Myocyte (in vitro differentiated cells): ENCODE measurements at places on chromosomes 7 and 10.
A peak's percentile ranks its signal among the peaks of the same experiment; 100 is the strongest.

DNA sequence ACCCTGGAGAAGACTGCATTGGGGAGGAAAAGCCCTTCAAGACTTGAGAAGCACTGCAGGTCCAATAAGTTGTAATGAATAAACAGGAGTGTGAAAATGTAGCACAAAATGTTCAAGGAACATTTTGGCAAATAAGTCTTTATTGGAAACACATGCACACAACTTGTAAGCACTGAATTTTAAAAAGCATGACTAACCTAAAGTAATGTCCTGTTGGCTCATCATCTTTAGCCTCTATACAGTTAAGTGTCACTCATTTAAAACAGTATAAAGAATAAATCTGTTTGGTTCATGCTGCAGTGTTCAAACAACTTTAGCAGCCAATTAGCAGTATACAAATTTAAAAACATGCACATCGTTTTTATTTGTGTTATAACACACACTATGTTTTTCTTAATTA is 108.6 kb downstream of the CDK6 start:
- no peak for DNase-seq

- DNase-seq, result peak; percentile 40
Measured at GRCh38 chr7:50450590-50451032, 461 bp upstream of the FIGNL1 start.

DNA sequence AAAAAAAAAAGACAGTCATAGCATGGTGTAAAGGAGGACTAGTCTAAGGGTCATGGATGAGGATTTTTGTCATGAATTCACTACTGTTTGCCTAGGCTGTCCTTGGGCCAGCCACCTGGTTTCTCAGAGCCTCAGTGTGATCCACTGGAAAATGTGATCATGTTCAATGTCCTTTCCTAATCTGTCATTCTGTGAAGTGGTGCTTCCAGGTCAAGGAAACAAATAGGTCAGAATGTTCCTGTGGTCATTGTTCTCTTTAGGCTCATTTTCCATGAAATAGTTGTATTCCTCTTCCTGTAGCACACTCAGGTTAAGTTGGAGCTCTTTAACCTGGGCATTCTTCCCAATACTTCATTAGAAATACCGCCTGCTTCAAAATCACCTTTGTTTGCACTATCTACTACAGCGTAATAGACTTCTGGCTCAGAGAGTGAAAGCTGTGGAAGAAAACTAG is 16.5 kb downstream of the CD36 start:
- DNase-seq, result no peak

- DNase-seq, result no peak
Measured at GRCh38 chr10:78465431-78465830, 431.8 kb downstream of the RPS24 start.

GRCh38 chr7:107041097-107041496 is 3.4 kb upstream of the PRKAR2B start:
- no peak for DNase-seq

- DNase-seq, result no peak
Measured at GRCh38 chr10:33249659-33250345, 84.7 kb downstream of the NRP1 start.

DNA sequence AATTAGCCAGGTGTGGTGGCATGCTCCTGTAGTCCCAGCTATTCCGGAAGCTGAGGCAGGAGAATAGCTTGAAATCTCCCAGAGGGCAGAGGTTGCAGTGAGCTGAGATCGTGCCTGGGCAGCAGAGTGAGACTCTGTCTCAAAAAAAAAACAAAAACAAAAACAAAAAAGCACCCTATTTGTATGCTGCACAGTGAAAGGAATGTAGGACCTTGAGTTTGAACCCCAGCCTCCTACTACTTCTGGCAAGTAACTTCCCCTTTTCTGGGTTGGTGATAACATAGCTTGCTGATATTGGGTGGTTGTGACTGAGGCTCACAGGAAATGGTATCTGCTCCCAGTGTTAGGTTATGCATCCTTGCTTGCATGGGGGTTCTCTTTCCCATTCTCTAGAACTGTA is 205.3 kb downstream of the BUB3 start:
- no peak for DNase-seq

DNA sequence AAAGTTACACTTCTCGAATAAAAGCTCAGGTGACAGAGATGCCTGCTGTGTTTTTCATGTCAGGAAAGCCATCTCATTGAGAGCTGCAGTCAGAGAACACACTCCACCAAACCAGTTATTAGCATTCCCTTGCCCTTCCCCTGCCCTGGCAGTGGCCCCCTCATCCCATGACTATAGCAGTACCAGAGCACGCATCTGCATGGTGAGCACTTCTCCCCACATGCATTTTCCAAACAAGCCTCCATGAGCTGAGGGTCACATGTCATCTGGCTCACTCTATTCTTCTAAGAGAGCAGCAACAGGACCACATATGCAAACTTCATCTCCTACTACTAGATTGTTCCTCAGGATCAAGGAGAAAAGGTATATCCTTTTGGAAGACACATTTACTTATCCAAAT is 42.4 kb upstream of the FGL2 start:
- no peak for DNase-seq

DNA sequence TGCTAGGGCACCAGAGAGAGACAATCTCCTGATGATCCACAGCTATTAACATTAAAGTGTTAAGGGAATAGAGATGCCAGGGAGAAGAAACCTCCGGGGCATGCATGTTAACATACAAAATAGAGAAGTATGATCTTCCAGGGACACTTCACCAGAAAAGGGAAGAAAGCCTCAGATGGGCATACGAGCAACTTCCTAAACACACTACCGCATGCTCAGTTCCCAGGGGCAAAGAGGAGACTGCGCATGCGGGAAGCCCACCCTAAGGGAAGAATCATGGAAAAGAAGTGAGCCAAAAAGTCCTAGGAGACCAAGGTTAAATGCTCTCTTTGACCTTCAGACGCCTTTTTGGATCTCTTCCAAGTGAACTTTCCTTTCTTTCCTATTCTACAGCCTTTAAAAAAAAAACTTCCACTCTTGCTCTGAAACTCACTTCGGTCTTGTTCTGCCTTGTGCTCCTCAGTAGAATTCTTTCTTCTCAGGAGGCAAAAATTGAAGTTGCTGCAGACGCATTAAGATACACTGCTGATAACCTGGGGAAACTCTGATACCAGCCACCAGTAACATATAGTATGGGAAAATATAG is 1211.3 kb downstream of the REEP3 start:
- DNase-seq, result no peak

- DNase-seq, result peak; percentile 62
Measured at GRCh38 chr10:103854265-103854685, 1.1 kb downstream of the SH3PXD2A start.

- no peak for DNase-seq
Measured at GRCh38 chr10:13699216-13699615, 112.5 kb downstream of the PRPF18 start.

DNA sequence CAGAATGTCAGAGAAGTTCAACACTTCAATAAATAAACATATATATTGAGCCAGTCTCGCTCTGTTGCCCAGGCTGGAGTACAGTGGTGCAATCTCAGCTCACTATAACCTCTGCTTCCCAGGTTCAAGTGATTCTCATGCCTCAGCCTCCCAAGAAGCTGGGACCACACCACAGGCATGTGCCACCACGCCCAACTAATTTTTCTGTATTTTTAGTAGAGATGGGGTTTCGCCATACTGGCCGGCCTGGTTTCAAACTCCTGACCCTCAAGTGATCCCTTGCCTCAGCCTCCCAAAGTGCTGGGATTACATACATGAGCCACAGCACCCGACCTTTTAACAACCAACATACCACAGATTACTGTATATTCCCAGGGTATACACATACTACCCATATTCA is 134.2 kb downstream of the JMJD1C start:
- peak; percentile 29 for DNase-seq

DNA sequence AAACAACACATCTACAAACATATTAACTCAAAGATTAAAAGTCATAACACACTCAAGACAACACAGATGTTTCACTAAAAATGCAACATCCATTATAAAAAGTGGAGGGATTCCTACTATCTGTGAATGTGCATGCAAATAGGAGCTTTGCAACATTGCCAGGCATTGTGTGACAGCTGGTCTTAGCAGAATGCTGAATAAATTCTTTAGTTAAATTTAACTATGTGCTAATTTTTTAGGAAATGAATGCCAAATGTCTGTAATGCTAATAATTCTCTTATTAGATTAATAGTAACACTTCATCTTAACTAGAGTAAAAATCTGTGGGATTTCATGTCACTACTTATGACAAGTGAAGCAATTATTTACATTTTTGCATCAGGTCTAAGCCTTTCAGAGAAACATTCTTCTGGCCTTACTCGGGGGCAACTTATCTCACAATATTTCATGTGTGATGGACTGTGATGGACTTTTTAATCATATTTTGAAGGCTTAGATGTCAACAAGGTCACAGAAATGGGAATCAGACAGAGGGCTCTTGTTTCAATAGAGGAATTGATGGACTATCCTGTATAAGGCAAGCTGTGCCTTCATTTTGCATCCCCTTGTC is 524.6 kb upstream of the KCND2 start:
- peak; percentile 5 for DNase-seq

GRCh38 chr7:50475340-50475739 is 25.2 kb upstream of the FIGNL1 start:
- DNase-seq, result no peak

- DNase-seq, result no peak
Measured at GRCh38 chr7:34841326-34841725, 183.3 kb downstream of the NPSR1 start.

DNA sequence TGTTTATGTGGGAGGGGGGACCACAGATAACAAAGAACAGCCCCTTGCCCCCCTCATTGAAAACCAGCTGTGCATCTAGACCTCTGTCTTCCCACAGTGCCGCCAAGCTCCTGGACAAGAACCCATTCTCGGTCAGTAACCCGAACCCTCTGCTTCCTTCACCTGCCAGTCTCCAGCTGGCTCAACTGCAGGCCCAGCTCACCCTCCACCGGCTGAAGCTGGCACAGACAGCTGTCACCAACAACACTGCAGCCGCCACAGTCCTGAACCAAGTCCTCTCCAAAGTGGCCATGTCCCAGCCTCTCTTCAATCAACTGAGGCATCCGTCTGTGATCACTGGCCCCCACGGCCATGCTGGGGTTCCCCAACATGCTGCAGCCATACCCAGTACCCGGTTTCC is 91.0 kb upstream of the PDCD4 start:
- DNase-seq, result peak; percentile 71

GRCh38 chr10:124168991-124169802 is 75.8 kb upstream of the CHST15 start:
- no peak for DNase-seq

DNA sequence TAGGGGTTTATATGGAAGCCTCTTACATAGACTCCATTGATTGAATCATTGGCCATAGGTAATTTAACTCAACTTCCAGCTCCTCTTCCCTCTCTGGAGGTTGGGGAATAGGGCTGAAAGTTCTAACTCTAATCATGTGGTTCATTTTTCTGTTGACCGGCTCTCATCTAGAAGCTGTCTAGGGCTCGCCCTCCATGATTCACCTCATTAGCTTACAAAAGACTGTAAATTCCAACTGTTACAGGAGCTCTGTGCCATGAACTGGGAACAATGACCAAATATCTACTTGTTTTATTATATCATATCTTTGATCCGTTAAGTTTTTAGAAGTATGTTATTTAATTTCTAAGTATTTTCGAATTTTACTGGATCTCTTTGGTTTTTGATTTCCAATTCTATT is 263.0 kb downstream of the TCF7L2 start:
- DNase-seq, result no peak

- DNase-seq, result no peak
Measured at GRCh38 chr7:26439521-26440232, 148.0 kb downstream of the SNX10 start.

- no peak for DNase-seq
Measured at GRCh38 chr7:101593556-101593955, 35.5 kb downstream of the MYL10 start.

DNA sequence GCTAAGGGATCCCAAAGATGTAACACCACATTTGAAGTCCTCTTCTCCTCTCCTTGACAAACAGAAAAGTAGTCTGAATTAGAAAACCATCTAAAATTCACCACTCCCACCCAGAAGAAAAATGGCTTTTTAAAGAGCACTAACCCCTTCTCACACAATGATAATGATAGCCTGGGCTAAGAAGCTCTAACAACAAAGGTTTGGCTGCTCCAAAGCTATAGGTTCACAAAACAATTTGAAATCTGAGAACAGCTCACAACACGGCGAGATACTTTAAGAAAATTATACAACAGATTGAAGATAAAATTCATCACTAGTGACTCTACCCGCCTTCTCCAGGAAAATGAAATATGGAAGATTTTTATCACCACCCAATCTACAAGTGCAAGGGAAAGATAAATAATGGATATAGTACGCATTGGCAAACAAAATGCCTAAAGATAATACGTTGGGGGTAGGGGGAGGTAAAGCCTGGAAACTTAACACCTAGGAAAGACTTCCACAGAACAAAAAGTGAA is 7.4 kb downstream of the ITGB1 start:
- DNase-seq, result no peak

DNA sequence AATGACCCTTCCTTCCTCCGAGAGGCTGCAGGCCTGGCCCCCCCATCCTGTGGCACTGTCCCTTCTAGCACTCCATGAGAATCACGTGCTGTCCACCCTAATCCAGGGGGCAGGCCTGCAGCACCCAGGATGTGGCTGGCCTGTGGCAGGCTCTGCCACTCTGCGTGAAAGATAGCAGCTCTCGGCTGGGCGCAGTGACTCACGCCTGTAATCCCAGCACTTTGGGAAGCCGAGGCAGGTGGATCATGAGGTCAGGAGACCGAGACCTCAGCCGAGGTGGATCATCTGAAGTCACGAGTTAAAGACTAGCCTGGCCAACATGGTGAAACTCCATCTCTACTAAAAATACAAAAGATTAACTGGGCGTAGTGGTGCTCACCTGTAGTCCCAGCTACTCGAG is 18.9 kb upstream of the LFNG start:
- DNase-seq, result no peak

- no peak for DNase-seq
Measured at GRCh38 chr7:159064121-159064815, 80.4 kb downstream of the VIPR2 start.

GRCh38 chr7:65749518-65749917 is 123.4 kb upstream of the VKORC1L1 start:
- no peak for DNase-seq

DNA sequence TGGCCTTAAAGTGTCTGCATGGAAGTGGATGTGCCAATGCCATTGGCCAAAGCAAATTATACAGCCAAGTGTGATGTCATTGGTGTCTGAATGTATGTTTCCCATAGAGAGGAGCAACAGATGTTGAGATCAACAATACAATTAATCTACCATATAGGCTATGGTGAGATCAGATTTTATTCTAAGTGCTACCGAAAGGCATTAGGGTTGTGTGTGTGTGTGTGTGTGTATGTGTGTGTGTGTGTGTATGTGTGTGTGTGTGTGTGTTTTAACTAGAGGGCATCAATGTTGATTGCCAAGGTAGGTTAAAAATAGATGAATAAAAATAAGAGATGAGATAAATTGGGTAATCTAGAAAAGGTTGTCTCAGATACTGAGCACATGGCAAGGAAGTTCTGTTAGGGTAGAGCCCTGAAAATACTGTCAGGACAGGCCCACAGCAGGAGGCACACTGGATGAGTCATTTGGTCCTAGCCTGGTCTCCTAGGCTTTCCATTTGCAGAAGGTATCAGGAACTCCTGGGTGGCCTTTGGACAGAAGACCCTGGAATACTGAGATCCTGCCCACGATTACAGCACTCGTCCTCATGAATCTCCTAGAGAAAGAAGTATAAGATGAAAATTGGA is 446.0 kb upstream of the PODXL start:
- DNase-seq, result no peak

GRCh38 chr7:81594767-81595166 is 175.1 kb downstream of the HGF start:
- DNase-seq, result peak; percentile 26

GRCh38 chr7:135454060-135454459 is 55.8 kb downstream of the CNOT4 start:
- DNase-seq, result no peak
